ENCODE measurements at places on chromosomes 7 and 10. TPM values are rescaled to one million over a fixed set of nuclear protein-coding genes. Genes with fewer than 3 reads are reported as not detected.

Gene TEX36
- not detected for total RNA-seq

Gene POU6F2
- not detected for total RNA-seq

Gene C10orf71
- not detected for total RNA-seq

Gene TUBB8
- not detected for total RNA-seq

Gene OR2A1
- total RNA-seq: not detected

Gene MYOZ1
- total RNA-seq: not detected

Gene UNC5B
- total RNA-seq: 19.5 TPM

Gene CYP26C1
- 1.1 TPM for total RNA-seq

Gene GPR26
- not detected for total RNA-seq

Gene GTF2IRD1
- 13.6 TPM for total RNA-seq

Gene C10orf143
- not detected for total RNA-seq

Gene DCLRE1C
- total RNA-seq: 6.9 TPM

Gene TMEM176A
- not detected for total RNA-seq

All from glomerular endothelial cell (primary cell).